Right renal pelvis (tissue), 4 donors: ENCODE measurements at places on chromosomes 1 and 21.
A peak's percentile ranks its signal among the peaks of the same experiment; 100 is the strongest.

GRCh38 chr1:225653463-225654276, 747 bp upstream of the ENAH start:
- peak; percentile 62 for DNase-seq

- no peak for DNase-seq
Observed at GRCh38 chr1:44644806-44645205, 29.5 kb downstream of the TMEM53 start.

DNA sequence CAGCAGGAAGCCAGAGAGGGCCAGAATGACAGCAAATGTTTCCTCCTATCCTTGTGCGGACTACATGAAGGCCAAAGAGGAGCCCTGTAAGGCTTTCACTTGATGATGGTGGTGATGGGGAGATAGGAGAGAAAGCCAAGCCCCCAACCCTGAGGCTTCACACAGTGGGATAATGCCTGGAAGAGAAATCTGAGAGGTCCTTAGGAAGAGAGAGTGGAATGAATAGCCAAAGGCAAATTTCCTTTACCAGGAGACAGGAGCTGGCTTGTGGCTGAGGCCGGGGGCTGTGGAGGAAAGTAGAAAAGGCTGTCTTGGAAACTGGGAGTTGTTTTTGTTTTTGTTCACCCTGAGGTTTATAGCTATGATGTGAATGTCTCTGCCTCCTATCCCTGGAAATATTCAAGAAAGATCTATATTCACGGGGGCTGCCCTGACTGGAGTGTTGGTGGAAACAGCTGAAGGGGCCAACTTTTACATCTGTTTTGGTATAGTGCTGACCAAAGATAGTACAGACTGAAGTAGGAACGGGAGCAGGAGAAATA, 13.0 kb upstream of the RNF19B start:
- DNase-seq, result no peak

DNA sequence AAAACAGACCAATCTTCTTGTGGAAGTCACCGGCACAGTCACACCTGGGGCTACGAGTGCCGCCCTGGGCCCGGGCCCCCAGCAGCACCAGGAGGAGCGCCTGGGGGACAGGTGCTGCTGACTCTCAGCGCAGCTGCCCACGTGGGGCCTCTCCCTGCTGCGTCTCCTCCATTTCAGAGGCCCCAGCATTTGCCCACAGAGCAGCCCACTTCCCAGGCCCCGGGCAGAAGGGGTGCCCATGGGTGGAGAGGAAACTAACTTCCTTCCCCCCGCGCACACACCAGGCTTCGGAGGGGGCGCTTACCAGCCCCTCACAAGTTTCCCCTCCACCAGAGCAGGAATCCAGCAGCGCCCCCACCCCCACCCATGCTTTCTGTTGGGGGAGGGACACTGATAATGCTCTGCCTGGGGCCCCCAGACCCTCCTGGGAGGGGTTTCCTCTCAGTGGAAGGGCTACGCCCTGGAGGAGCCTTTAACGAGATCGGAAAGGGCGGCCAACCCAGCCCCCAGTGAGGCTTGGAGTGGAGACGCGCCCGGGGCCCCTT, 440 bp downstream of the TNFRSF25 start:
- DNase-seq, result no peak

GRCh38 chr1:46246548-46247435, 771 bp upstream of the RAD54L start:
- no peak for DNase-seq

GRCh38 chr1:164783778-164784555, 225.0 kb downstream of the PBX1 start:
- DNase-seq, result no peak

DNA sequence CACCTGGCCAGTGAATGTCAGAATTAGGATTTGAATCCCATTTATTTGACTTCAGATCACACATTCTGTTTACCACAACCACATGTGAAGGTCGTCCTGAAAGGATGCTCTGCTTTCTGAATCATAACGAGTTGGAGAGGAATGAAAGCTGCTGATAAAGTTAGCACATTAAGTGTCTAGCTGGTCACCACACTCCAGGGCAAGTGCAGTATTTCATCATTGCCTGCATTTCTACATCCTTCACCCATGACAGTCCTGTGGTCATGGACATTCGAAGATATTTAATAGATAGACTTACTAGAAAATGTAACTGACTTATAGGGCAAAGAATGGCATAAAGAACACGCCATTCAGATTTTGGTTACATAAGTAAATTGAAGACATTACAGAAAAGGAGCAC, 52.7 kb upstream of the ST6GALNAC3 start:
- DNase-seq, result no peak

DNA sequence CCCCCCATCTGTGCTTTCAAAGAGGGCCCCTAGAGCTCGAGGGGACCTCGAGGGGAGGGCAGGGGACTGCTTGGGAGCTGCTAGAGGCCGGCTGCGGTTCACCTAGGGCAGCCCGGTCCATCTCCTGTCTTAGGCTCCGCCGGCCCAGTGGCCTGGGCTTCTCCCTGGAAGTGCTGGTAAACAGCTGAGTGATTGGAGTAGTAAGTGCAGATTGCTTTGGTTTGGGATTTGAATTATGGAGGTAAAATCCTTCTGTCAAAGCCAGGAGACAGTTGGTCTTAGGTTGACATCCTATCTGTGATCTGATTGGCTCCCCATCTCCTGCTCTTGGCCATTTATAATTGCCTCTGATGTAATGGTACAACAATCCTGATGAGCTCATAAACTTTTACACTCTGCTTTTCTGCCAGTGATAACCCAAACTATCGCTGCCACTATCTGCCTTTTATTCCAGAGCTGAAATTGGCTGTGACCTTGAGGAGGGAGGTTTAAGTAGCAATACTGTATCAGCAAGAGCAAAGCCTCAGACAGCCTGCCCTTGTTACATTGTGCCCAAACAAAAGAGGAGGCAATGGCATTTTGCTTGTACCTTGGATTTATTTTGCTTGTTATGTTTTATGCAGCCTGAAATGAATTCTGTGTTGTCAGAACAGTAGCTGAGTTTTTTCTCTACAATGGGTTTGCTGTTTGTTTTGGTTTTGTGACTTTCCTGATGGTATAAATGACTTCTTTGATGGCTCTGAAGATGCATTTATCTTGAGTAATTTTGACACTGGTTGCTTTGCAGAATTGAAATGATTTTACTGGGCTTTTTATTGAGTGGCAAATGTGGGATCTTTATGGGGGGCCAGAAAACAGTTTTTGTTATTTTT, 2.4 kb downstream of the ARID1A start:
- peak; percentile 76 for DNase-seq

DNA sequence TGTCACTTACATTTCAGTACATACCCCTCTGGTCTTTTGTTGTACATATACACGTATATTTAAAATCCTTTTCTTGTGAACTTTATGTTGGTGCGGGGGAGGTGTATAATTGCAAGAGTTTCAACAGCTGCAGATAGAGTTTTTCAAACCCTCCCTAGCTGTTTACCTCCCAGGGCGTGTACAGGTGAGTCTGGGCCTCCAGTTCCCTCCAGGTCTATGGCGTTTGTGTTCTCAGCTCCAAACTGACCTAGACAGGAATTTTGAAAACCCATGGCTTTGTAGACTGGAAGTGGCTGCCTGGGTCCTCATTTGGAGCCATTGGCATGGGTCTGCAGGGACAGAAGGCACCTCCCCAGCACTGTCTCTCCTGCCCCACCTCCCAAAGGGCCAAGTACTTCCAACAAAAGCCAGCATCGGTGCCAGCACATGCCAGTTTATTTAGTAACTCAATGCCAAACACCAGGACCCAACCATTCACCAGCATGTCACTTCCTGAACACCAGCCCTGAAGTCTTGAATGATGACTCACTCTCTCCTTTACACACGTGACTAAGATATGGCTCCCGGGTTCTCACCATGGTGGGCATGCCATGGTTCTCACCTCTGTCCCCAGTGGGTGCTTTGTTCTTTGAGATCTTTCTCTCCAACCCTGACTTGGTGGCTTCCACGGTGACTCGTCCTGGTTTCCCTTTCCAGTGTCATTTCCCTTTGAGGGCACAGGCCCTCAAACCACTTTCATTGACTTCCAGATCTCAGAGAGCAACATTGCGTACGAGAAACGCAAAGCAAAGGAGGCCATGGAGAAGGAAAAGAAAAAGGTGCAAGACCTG, 57.3 kb upstream of the EFHD2 start:
- DNase-seq, result no peak

GRCh38 chr1:220511179-220511578, 16.8 kb upstream of the MARK1 start:
- DNase-seq, result no peak

DNA sequence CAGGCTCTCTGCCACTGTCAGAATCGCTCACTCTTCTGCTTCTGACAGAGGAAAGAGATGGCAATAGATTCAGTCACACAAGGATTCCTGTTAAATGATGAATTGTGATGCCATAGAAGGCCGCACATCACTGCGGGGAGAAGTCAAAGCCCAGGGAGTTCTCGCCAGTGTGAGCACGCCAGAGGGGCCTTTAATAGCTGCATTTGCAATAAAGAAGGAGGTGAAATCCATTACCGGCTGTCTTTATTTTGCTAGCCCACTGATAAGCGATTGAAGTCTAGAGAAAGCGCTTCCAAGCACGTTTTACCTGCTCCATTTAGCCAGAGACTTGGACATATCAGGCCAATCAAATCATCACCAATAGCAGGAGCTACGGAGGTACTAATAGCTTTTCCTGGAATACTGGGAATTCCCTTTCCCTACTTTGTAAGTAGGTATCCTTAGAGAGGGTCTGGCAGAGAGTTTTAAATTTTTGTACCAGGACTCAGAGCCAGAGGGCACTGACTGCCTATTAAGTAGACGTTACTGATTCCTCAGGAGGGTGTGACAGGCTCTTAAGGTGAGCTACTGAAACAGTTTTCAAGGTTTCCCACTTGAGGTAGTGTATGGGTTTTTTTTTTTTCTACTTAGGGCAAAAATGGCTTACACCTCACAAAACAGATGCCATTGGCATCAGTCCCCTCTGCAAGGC, 10.2 kb upstream of the TARBP1 start:
- DNase-seq, result no peak

- DNase-seq, result no peak
Observed at GRCh38 chr1:162562470-162562828, 927 bp downstream of the UAP1 start.

GRCh38 chr1:162561616-162562469, at the start of gene UAP1:
TSS of gene UAP1 (plus strand) at chr1:162561722. CDS start at chr1:162566069, 4,347 bp downstream.
- DNase-seq, result no peak

DNA sequence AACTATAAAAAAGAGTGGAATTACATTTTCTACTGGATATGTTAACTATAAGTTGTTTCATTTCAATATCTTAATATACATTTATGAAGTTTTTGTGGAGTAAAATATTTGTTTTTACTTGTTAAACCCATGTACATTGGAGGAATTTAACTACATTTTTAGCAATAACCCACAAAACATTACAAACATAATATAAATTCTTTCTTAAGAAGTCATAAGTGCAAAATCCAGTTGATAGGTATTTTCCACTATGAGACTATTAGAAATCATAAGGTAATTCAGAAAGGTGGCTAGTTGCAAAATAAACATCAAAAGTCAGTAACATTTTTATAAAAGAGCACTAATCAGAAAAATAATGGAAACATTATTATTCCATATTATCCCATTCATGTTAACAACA, 73.9 kb upstream of the RRP15 start:
- no peak for DNase-seq

DNA sequence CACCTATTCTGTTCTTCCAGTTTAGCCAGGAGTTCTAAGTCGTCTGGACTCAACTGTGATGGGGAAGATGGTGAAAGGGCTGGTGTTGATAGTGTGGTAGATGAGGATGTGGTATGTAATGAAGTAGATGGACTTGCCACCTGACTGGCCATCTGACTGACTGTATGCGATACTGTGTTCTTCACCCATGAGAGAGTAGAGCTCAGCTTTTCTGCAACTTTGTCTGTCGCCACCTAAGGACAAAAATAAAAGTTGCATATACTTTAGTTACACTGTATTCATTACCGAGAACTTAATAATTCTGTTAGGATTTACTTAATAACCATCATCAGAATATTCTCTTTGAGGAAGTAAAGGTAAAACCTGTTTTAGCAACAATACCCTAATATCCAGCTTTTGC, 48.5 kb downstream of the EVI5 start:
- DNase-seq, result no peak

GRCh38 chr21:14559102-14559501, 13.0 kb upstream of the SAMSN1 start:
- no peak for DNase-seq

DNA sequence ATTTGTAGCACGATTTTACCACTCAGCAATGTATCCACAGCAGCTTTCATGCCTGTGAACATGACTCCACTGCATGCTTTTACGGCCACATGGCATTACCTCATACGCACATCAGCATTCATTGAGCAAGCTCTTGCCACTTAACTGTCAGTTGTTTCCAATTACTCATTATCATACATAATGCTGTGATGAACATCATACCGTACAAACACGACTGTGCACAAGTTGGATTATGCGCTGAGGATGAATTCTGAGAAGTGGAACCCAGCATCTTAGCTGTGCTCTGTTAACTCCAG, 9.6 kb downstream of the UMODL1 start:
- no peak for DNase-seq

GRCh38 chr1:17437260-17437579, 2.3 kb downstream of the RCC2 start:
- DNase-seq, result no peak

DNA sequence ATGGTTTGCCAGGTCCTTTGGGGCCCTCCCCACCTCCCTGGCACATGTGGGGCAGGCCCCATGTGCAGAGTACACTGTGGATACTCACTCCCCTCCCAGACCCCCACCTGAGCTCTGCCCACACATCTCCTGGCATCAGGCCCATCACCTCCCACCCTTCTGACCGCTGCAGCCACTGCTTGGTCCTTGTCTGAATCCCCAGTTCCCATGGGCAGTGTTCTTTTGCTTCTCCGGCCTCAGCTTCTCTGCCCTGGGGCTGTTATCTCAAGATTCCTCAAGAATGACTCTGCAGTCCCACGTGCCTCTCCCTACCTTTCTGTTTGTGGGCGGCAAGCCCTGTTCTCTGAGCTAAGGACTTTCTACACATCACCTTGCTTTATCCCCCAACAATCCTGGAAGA, 187.7 kb upstream of the EDN2 start:
- DNase-seq, result no peak

DNA sequence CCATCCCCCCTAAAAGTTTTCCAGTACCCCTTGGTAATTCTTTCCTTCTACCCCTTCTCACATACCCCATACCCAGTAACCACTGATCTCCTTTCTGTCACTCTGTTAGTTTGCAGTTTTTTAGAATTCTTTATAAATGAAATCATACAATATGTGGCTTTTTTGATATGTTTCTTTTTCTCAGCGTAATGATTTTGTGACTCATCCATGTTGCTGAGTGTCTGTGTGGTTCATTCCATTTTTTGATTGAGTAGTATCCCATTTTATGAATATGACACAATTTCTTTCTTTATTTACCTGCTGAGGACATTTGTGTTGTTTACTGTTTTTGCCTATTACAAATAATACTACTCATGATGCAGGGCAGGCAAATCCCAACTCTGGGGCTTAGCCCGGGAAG, 1605.3 kb downstream of the BRINP3 start:
- no peak for DNase-seq

DNA sequence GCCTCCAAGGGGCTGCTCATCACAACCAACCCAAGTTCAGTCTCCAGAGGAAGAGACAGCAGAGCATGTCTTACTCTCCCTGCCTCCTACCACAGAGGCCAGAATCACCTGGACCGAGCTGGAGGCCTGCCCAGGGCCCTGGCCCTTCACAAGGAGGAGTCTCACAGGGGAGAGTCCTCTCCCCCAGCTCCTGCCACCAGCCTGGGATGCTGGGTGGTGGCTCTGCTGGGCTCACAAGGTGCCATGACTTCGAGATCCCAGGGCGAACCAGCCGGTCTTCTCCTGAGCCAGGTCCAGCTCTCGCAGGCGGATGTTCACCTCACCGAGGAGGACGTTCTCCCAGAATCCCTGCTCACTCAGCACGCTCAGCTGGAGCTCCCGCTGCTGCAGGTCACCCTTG, 13.0 kb upstream of the PPP1R15B start:
- no peak for DNase-seq

- no peak for DNase-seq
Observed at GRCh38 chr1:61269602-61270001, 187.2 kb downstream of the NFIA start.
